Sigmoid colon (tissue), 7 donors: ENCODE measurements at places on chromosomes 12 and 14. TPM values are rescaled to one million over a fixed set of nuclear protein-coding genes. Genes with fewer than 3 reads are reported as not detected.

DNA sequence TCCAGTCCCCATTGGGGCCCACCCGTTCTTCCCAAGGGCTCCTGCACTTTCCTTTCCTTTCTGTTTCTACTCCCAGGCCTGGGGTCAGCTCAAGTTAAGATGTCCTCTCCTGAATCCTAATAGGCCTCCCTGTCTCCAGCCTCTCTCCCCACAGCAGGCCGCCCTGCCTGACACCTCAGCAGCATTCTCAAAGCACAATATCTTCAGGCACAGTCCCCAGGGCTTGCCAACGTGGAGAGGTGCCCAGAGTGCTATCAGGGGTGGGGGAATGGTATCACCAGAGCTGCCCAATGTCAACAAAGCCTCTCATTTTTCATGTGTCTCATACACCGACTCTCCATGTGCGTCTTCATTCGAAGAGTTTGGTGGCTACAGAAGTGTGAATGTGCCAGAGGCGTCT lies 123.0 kb downstream of the FOXN3 start:
- no peak overlapping the region for H3K27ac ChIP-seq
- no peak overlapping the region for H3K4me3 ChIP-seq
- peaks cover 12% of the 10 kb centered on the region for H3K4me1 ChIP-seq

- no peaks in the 10 kb centered on the region for H3K27me3 ChIP-seq
- H3K36me3 ChIP-seq: no peaks in the 10 kb centered on the region
- peaks cover 13% of the 10 kb centered on the region for H3K4me1 ChIP-seq
Observed at GRCh38 chr12:3533703-3534386, 42.8 kb downstream of the PRMT8 start.

DNA sequence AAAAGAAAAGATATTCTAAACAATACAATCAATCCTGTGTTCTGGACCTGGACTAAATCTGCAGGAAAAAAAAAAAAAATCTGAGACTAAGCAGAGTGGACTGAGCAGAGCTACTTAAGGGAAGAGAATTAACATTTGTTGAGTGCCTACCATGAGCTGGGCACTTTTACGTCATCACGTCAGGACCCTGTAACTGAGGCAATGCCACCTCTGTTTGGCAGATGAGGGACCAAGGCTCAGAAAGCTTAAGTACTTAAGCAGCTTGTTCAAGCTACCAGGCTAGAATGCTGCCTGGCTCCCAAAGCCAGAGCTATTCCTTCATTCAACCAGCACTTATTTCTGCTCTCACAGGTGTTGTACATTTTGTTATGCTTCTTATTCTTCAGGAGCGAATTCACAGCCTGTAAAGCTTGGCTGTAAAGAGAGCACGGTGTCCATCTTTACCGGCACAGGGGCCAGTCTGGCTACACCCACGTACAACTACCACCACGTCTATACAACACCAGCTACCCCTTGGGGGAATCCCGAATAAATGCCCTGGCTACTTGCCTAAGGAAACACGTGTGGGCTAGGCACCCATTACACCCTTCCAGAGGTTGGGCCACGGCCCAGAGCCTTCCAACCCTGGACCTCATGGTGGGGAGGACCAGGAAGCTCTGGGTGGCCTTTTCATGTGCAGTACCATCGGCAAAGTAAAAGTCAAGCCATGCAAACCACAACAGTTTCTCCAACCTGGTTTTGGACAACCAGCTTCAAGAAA lies 27.0 kb downstream of the TMCC3 start:
- no peak overlapping the region for H3K27ac ChIP-seq
- H3K4me1 ChIP-seq: peaks cover 9% of the 10 kb centered on the region
- H3K36me3 ChIP-seq: no peaks in the 10 kb centered on the region
- H3K27me3 ChIP-seq: no peaks in the 10 kb centered on the region
- DNase-seq: no peak
- no peak overlapping the region for H3K4me3 ChIP-seq

- H3K4me3 ChIP-seq: no peak overlapping the region
- no peaks in the 10 kb centered on the region for H3K36me3 ChIP-seq
- DNase-seq: no peak
- H3K27me3 ChIP-seq: no peaks in the 10 kb centered on the region
Observed at GRCh38 chr12:59559696-59560095, 36.1 kb upstream of the SLC16A7 start.

- H3K27me3 ChIP-seq: no peaks in the 10 kb centered on the region
- H3K27ac ChIP-seq: no peak overlapping the region
- H3K4me3 ChIP-seq: no peak overlapping the region
- no peaks in the 10 kb centered on the region for H3K36me3 ChIP-seq
- H3K4me1 ChIP-seq: no peaks in the 10 kb centered on the region
Observed at GRCh38 chr12:124884587-124885438, 21.1 kb upstream of the SCARB1 start.

DNA sequence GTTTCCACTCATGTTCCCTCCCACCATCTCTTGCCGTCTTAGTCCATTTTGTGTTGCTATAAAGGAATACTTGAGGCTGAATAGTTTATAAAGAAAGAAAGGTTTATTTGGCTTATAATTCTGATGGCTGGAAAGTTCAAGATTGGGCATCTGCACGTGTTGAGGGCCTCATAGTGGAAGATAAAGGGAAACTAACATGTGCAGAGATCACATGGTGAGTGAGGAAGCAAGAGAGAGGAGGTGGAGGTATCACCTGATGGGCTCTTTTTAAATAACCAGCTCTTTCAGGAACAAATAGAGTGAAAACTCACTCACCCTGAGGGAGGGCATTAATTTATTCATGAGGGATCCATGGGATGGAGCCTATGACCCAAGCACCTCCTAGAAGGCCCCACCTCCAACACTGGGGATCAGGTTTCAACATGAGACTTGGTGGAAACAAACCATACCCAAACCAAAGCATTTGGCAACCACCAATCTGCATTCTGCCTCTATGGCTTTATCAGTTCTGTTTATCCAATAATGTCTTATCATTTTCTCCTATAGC lies 29.5 kb downstream of the MYO1H start:
- no peaks in the 10 kb centered on the region for H3K4me1 ChIP-seq
- no peak overlapping the region for H3K4me3 ChIP-seq
- no peaks in the 10 kb centered on the region for H3K27me3 ChIP-seq
- DNase-seq: no peak
- no peaks in the 10 kb centered on the region for H3K36me3 ChIP-seq
- no peak overlapping the region for H3K27ac ChIP-seq

GRCh38 chr12:115297445-115297844 lies 613.5 kb upstream of the TBX3 start:
- no peak overlapping the region for H3K27ac ChIP-seq
- no peaks in the 10 kb centered on the region for H3K27me3 ChIP-seq
- H3K4me1 ChIP-seq: peaks cover 5% of the 10 kb centered on the region
- no peak overlapping the region for H3K4me3 ChIP-seq

DNA sequence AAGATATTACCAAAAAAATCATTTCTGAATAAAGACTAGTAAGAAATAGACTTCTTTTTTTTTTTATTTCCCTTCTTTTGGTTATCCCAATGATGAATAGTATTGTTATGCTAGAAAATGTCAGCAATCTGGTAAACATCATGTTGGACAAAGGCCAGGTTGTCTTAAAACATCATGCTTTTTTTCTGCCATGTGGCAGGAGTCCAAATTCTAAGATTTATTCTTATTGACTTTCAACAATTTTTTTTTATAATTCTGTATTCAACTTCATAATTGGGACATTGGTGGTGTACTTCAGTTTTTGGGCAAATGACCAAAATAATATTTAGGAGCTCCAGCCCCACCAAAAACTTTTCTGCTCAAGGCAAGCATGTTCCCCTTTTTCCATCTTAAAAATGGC lies 10.5 kb downstream of the DCN start:
- no peaks in the 10 kb centered on the region for H3K27me3 ChIP-seq
- DNase-seq: no peak
- H3K36me3 ChIP-seq: no peaks in the 10 kb centered on the region
- no peaks in the 10 kb centered on the region for H3K4me1 ChIP-seq
- H3K27ac ChIP-seq: no peak overlapping the region
- H3K4me3 ChIP-seq: no peak overlapping the region

The KRT77 gene
- not detected for polyA plus RNA-seq

GRCh38 chr12:68222326-68222725 lies 3.3 kb downstream of the IL26 start:
- no peak overlapping the region for H3K4me3 ChIP-seq
- H3K27ac ChIP-seq: no peak overlapping the region
- H3K4me1 ChIP-seq: peaks cover 43% of the 10 kb centered on the region
- H3K27me3 ChIP-seq: no peaks in the 10 kb centered on the region

GRCh38 chr14:26113911-26114640 lies 483.8 kb downstream of the NOVA1 start:
- H3K4me3 ChIP-seq: no peak overlapping the region

DNA sequence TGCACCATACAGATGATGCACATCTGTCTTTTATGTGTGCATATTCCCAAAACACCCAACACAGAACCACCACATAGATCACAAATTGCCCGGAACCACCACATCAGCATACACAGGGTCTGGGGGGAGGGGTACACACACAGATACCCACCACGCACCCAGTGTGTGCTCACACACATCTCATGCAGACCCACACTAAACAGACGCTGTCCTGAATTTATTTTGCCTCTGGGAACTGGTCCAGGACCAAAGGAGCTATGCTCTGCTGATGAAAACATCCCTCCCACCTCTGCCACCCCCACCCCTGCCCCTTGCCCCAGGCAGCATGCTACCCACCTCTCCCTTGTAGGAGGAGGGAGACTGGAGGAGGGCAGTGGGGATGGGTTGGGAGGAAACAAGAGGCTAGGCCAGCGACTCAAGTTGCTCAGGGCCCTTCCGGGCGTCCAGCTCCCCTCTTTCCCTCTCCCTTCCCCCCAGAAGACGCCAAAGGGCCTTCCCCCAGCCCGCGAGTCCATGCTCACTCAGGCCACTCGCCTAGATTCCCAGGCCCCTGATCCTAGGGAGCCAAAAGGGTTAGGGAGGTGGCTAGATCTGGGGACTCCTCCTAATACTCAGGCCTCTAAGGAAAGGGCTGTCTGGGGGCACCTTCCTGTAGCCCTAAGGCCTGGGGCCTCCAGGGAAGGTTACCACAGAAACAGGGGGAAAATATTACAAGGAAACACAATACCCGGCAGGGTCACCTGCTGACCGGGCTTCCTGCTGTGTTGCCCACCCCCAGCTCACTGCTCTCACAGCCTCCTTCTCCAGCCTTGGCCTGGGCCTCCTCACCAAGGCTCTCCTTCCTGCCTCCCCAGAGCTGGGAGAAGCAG lies 3.1 kb downstream of the HDAC7 start:
- no peaks in the 10 kb centered on the region for H3K36me3 ChIP-seq
- peak overlapping the region; percentile 98 for H3K27ac ChIP-seq
- peak; percentile 75 for DNase-seq
- H3K4me1 ChIP-seq: peaks cover 78% of the 10 kb centered on the region
- H3K27me3 ChIP-seq: no peaks in the 10 kb centered on the region
- peak overlapping the region; percentile 26 for H3K4me3 ChIP-seq
